ENCODE measurements at places on chromosomes 7 and 10. TPM values are rescaled to one million over a fixed set of nuclear protein-coding genes. Genes with fewer than 3 reads are reported as not detected.

DNA sequence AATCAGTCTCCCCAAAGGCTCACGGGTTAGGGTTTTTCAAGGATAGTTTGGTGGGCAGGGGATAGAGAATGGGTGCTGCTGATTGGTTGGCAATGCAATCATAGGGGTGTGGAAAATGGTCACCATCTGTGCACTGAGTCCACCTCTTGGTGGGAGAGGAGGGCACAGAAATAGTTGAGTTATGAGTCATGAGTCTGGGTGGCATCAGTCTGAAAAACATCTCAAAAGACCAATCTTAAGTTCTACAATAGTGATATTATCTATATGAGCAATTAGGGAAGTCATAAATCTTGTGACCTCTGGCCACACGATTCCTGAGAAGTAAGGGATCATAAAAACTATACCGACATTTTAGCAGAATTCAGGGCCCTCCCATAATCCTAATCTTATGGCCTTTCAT is 62.7 kb downstream of the LGI1 start:
- DNase-seq: no peak

- DNase-seq: peak; percentile 78
Observed at GRCh38 chr10:24360282-24361127, 151.6 kb downstream of the KIAA1217 start.

Gene CALN1
- not detected for polyA plus RNA-seq

- no peak for DNase-seq
Observed at GRCh38 chr10:6208799-6209235, 6.1 kb downstream of the PFKFB3 start.

DNA sequence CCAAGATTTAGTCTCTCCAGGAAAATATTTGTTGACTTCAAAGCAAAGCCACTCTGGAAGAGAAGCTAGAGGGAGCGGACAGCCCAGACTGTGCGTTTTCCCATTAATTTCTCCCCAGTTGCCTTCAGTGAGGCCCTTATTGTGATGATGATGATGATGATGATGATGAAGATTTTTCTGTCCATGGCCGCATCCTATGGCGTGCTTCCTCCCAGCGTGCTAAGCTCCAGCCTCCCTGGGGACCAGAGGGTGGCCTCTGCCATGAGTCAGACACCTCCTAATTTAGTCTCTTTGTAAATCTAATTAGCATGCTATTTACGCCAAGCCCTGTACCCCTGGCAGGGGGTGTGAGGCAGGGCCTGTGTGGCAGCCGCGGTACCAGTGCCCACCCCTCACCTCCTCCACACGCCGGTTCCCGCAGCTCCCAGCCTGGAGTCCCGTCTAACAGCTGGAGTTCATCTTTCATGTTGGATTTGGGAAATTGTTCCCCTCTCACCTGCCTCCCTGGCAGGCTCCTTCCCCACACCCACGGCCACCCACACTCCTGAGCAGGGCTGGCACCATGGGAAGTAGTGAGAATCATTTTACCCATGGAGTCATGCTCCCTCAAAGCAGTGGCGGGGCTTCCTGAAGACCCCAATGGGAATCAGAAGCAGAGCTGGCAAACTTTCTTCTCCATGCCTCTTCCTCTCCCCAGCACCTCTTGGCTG is 92.2 kb downstream of the C10orf105 start:
- no peak for DNase-seq

- no peak for DNase-seq
Observed at GRCh38 chr10:22372917-22373316, 27.6 kb downstream of the SPAG6 start.

- no peak for DNase-seq
Observed at GRCh38 chr10:34959786-34960185, 130.4 kb downstream of the CUL2 start.
